ENCODE measurements at places on chromosomes 7 and 10.

GRCh38 chr7:66321283-66321682, 116.1 kb downstream of the TPST1 start:
- no peak for DNase-seq

DNA sequence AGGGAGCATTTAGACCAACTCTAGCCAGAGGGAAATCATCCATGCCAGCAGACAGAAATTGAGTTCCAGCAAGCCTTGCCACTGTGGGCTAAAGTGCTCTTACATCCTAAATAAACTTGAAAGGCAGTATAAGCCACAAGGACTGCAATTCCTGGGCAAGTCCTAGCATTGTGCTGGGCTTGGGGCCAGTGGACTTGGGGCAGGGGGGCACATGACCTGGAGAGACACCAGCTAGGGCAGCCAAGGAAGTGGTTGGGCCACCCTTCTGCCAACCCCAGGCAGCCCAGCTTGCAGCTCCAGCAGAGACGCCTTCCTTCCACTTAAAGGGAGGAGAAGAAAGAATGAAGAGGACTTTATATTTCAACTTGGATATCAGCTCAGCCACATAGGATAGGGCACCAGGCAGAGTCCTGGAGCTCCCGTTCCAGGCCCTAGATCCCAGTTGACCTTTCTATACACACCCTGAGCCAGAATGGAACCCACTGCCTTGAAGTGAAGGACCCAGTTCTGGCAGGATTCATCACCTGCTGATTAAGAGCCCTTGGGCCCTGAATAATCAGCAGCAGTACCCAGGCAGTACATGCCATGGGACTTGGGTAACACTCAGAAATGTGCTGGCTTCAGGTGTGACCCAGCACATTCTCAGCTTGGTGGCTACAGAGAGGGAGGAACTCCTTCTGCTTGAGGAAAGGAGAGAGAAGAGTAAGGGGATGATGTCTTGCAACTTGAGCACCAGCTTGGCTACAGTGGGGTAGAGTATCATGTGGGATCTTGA, 153.0 kb downstream of the GNAI1 start:
- DNase-seq, result no peak

GRCh38 chr7:45039106-45039505, 39.1 kb downstream of the CCM2 start:
- no peak for DNase-seq

DNA sequence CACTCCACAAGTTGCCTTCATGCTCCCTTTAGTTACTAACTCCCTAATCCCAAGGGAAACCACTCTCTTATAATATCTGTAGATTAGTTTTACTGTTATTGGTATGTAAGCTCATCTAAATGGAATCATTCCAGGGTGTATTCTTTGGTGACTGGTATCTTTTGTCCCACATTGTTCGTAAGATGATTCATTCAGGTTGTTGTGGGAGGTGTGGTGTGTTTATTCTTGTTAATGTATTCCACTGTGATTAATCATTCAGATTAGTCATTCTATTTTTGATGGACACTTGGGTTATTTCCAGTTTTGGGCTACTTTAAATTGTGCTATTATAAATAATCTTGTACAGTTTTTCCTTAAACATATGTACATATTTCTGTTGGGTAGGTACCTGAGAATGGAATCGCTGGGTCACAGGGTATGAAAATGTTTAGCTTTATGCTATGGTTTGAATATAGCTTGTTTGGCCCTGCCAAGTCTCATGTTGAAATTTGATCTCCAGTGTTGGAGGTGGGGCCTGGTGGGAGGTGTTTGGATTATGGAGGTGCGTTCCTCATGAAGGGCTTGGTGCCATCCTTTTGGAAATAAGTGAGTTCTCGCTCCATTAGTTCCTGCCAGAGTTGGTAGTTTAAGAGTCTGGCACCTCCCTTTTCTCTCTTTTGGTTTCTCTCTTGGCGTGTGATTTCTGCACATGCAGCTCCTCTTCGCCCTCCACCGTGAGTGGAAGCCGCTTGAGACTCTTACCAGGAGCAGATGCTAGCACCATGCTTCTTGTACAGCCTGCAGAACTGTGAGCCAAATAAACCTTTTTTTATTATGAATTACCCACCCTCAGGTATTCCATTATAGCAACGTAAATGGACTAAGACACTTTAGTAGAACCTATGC, 13.8 kb downstream of the BTRC start:
- DNase-seq, result peak; percentile 54

- peak; percentile 58 for DNase-seq
These were observed 5.3 kb upstream of the PILRA start for GRCh38 chr7:100367676-100368613.

GRCh38 chr7:36900988-36901710, 176.9 kb upstream of the AOAH start:
- DNase-seq, result no peak

DNA sequence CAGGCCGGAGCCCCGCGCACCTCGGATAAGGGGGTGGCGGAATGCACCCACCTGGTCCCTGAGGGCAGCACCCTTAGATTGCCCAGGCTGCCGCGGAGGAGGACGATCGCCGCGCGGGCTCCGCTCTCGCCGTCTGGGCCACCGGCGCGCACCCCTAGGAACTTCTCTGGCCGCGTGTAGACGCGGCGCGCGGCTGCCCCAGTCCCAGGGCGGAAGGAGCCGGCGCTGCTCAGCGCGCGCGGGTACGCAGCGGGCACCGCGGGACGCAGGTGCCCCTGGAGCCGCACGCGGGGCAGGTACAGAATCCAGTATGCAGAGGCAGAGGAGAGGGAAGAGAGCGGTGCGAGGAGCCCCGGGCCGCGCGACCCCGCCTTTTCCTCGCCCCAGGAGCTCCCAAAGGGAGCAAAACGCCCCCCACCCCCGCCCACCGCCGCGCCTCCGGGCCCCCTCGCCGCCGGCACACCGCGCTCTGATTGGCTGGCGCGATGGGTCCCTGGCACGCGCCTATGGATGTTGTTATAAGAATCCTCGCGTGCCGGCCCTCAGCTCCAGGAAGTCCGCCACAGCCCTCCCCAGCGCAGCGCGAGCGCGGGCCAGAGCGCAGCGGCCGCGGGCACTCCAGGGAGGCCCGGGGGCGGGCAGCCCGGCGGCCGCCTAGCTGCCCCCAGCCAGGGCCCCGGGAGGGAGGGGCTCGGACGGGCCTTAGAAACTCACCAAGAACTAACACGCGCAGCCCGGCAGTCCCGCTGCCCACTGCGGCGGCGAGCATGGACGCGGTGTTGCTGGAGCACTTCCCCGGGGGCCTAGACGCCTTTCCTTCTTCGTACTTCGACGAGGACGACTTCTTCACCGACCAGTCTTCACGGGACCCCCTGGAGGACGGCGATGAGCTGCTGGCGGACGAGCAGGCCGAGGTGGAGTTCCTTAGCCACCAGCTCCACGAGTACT, at the start of gene PTF1A:
TSS of gene PTF1A (plus strand) at position 549 of the 948 bp plus-strand sequence. CDS start at position 768, 219 bp downstream.
- DNase-seq, result no peak

- DNase-seq, result no peak
These were observed 834.2 kb downstream of the LRMDA start for GRCh38 chr10:76265441-76266113.

DNA sequence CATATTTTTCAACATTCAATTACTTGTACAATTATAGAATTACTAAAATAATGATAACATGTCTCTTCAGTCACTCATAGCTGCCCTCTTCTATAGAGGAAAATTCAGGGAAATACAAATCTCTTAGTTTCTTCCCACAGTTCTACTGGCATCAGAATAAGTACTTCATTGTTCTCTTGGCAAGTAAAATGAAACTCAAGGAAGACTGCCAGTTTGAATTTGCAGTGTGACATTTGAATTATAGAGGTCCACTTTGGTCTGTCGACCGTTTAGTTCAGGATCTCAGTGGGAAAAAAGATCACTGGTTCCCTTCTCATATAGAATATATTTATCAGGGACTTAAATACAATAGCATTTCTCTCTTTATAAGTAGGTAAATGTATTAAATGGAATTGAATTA, 114.5 kb downstream of the PON1 start:
- DNase-seq, result no peak

DNA sequence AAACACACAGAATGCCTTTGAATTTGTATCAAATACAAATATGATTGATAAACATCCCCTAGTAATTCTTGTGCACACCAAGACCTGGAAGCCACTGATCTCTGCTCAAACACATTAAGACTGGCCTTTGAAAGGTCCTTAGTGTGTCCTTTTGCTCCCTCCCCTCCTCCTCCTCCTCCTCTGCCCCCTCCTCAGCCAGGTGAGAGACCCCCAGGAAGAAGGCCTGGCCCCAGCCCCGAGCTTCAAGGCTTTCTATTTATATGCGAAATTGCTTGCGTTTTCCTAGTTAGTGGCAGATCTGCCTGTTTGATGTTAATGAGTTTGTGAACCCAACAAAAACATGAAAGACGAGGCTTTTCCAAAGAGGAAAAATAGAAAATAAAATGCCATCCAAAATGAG, 63.6 kb upstream of the TCF7L2 start:
- DNase-seq, result no peak

DNA sequence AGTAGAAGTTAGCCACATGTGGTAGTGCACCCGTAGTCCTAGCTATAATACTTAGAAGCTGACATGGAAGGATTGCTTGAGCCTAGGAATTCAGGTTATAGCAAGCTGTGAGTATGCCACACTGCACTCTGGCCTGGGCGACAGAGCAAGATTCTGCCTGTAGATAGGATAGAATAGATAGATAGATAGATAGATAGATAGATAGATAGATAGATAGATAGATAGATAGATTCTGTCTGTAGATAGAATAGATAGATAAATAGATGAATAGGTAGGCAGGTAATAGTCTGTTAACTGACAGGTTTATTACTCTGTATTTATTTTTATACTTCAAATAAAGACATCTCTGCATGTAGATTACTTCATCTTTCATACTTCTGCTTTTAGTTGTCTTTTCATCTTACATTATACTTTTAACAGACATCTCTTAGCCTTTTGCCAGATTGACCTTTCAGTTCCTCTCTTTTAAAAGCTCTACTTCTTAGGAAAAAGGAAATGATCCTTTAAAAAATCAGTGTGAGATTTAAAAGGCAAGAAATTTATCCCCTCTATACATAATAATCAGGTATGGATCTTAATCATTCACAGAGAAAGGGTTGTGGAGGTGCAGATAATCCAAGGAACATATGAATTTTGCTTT, 31.8 kb downstream of the CCAR1 start:
- DNase-seq, result no peak

- no peak for DNase-seq
These were observed 38.1 kb upstream of the DUSP5 start for GRCh38 chr10:110459600-110459999.

- DNase-seq, result no peak
These were observed 150.7 kb upstream of the KLF14 start for GRCh38 chr7:130884437-130885417.

GRCh38 chr10:124648738-124649137, 95.4 kb downstream of the FAM53B start:
- peak; percentile 14 for DNase-seq

DNA sequence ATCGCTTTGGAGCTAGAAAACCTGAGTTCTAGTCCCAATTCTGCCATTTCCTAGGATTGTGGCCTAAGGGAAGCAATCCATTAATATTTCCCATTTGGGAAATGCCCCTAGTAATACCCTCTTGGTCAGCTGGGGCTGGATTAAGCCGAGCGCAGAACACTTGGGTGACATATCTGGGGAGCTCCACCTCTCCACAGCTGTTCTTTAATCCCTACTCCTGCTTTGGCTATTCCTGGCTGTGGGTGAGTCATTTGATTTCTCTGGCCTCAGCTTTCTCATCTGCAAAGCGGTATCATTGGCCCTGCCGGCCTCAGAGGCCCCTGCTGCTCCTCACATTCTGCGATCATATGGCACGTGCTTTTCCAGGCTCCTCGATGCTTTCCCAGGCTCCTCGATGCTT, 108.3 kb downstream of the BUB3 start:
- no peak for DNase-seq

- no peak for DNase-seq
These were observed 182.4 kb downstream of the PLXNA4 start for GRCh38 chr7:132393789-132394261.

- DNase-seq, result no peak
These were observed 1.4 kb downstream of the DNAJB12 start for GRCh38 chr10:72353028-72353964.

- no peak for DNase-seq
These were observed 94.1 kb downstream of the CHST15 start for GRCh38 chr10:123999261-123999660.

- no peak for DNase-seq
These were observed 47.3 kb upstream of the INSYN2A start for GRCh38 chr10:127243490-127244272.

GRCh38 chr7:135853499-135853898, 104.9 kb upstream of the FAM180A start:
- DNase-seq, result no peak

- no peak for DNase-seq
These were observed 28.0 kb downstream of the HERC4 start for GRCh38 chr10:68047122-68047521.

DNA sequence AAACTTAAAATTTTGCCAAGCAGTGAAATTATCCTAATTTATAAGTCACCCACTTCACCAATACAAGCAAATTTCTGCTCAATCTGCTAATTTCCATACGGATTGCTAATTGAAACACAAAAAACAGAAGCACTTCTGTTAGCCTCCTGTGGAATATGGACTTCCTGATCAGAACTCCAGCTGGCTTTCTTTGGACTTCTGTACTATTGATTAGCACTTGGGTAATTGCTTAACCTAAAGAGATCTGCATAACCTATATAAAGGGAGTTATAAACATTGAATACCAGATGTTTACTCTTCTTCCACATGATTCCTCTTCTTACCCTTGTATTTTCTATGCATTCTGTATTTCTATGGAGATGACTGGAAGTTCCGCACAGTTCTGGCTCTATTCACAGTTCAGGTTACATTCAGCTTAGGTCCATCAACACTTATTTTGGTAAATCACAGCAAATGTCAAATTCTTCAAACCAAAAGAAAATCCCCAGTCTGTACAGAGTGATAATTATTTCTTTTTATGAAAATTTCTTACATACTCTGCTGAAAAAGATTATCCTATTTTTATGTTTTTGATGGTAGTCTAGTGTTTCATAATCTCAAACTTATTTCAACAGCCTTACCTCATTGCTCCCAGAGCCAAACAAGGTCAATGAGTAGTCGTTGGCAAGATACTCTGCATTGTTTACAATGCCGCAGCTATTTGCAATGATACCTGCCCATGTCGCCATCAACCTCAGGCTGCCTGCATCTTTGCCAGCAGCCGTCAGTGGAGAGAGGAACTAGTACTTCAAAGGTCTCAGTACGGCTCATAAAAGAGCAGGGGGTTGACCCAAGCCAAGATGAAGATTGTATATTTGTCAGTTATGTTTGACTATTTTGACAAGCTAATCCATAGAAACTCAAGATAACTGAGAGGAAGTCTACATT, 225.6 kb downstream of the AHR start:
- no peak for DNase-seq

DNA sequence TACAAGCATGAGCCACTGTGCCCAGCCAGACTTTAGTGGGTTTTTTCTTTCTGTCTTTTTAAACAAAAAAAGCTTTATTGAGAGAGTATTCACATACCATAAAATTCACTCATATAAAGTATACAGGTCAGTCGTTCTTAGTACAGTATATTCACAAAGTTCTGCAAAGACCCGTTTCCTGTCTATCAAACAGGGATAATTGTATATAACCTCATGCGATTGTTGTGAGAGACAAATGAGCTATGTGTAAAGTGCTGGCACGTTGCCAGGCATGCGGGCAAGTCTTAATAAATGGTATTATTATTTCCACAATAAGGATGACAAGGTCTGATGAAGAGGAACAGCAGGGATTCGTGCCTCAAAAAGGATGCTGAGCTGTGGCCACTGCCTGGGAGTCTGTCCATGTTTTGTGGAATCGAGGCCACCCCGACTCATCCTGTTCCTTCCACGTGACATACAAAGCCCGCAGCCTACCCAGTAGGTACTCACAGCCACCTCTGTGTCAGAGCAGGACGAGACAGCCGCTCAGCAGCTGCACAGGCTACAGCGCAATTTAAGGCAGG, 51.6 kb downstream of the SMKR1 start:
- no peak for DNase-seq

All from suppressor macrophage treated with lipopolysaccharide for 1 hour (primary cell).